ENCODE measurements at places on chromosomes 5 and 9.

- DNase-seq: no peak
Observed at GRCh38 chr5:142719836-142720370, 34.0 kb upstream of the FGF1 start.

DNA sequence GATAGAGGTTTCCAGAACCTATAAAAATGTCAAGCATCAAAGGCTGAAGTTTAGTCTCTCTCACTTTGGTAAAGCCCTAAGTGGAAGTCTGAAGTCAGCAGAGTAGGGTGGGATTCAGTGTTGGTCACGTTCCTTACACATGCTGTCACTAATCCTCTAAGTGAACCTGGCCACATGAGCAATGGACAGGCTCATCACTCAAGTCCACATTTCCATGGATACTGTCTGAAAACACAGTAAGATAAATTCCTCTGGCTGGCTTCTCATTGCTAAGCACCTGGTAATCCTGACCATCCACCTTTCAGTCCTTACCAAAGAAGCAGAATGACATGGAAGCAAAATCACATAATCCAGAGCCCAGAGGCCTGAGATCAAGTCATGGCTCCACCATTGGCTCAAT lies 43.8 kb downstream of the GNA14 start:
- peak; percentile 25 for DNase-seq

DNA sequence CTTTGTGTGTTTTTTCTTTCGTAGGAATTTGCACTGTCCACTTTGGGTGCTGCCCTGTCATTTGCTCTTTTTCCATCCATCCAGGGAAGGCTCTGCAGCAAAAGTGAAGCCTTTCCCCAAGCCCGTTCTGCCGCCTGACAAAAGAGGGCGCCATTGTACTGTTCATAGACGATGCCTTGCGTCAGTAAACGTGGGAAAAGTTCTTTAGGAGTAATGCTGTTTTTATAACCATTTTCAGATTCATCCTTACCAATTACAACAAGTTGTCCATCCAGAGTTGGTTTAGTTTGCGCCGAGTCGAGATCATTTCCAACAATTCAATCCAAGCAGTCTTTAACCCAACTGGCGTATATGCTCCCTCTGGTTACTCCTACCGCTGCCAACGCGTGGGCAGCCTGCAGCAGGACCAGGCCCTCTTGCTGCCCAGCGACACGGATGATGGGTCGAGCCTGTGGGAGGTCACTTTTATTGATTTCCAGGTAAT lies 34.3 kb upstream of the RPS23 start:
- peak; percentile 79 for DNase-seq

GRCh38 chr5:94407023-94407422 lies 211.4 kb downstream of the KIAA0825 start:
- peak; percentile 27 for DNase-seq

DNA sequence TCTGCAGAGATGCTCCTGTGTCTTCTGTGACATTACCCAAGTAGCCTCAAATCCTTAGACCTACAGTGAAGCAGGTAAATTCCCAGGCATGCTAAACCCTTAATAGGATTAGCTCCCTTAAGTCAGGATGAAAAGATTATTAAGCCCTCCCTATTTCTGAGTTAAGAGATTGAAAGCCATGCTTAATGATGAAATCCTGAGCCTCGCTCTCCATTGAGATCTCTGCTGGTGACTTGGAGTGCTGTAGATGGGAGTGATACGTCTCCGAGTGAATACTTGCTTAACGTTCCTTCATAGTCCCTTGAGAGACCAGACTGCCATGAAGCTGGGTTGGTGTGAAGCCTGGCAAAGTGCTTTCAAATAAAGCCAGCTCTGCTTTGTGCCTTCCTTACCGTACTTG lies 34.2 kb downstream of the AOPEP start:
- no peak for DNase-seq

GRCh38 chr9:14573319-14573718 lies 119.9 kb downstream of the ZDHHC21 start:
- DNase-seq: no peak

- DNase-seq: no peak
Observed at GRCh38 chr5:173679909-173680630, 63.6 kb upstream of the BOD1 start.

GRCh38 chr9:91037511-91038482 lies 236.2 kb downstream of the SYK start:
- peak; percentile 82 for DNase-seq
